SHP77 treated with DMSO at 0.1 percent for 48 hours (cell line): ENCODE measurements at places on chromosomes 12 and 14.

GRCh38 chr14:39988939-39989338 lies 556.7 kb upstream of the FBXO33 start:
- peak; percentile 48 for DNase-seq

DNA sequence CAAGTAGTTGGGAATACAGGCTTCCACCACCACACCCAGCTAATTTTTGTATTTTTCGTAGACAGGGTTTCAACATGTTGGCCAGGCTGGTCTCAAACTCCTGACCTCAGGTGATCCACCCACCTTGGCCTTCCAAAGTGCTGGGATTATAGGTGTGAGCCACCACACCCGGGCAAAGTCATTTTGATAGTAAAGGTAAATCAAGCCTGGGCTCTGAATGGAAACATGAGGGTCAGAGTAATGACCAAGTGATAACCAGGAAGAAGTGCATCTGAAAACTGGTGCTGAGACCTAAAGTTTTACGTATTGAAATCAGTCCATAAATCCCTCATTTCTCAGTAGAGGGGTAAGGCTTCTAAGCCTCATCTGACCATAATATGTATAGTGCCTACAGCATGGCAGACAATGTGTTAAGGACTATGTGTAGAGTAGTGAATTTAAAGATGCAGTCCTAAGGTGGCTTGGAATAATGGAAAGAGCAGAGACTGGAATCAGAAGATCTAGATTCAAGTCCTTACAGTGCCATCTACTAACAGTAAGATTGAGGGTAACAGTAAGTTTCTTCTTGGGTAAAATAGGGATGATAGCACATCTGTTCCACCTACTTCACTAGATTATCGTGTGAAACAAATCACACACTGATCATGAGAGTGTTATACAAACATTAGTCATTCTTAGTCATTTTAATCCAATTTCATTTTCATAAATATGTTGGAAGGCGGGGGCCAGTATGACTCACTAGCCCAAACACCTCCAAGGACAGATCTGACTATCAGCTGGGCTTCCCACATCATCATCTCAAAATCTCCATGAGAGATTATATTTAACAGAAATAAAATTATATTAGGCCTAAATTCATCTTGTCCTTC lies 11.2 kb downstream of the MAP4K5 start:
- DNase-seq: no peak

- DNase-seq: no peak
Observed at GRCh38 chr14:51260225-51260624, 20.2 kb downstream of the TMX1 start.

DNA sequence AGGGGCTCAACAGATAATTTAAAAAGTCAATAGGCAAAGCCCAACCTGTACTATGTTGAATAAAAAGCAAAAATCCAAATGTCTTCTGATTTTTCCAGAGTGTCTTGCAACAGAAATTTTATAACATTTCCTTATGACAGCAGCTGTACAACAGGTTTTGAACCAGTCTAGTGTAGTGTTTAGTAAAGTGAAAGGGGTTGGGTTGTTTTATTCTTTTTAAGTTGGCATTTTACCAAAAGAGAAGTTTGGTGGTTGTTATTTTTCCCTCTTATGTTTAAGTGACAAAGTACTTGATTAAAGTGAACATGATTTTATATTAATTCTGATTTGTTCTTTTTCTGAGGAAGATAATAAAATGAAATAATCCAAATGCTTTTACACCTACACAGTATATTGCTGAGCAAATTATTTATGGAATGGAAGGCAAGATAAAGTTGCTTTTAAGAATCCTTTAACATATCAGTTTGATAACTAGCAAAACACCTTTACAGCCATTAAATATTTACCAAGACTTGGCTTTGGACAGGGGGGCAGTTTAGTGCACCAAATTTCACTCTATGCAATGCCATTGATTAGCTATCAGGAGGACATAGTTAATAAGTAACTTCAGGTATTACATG lies 128.9 kb downstream of the FOXA1 start:
- no peak for DNase-seq

- no peak for DNase-seq
Observed at GRCh38 chr14:100155756-100156616, 3.5 kb downstream of the DEGS2 start.

DNA sequence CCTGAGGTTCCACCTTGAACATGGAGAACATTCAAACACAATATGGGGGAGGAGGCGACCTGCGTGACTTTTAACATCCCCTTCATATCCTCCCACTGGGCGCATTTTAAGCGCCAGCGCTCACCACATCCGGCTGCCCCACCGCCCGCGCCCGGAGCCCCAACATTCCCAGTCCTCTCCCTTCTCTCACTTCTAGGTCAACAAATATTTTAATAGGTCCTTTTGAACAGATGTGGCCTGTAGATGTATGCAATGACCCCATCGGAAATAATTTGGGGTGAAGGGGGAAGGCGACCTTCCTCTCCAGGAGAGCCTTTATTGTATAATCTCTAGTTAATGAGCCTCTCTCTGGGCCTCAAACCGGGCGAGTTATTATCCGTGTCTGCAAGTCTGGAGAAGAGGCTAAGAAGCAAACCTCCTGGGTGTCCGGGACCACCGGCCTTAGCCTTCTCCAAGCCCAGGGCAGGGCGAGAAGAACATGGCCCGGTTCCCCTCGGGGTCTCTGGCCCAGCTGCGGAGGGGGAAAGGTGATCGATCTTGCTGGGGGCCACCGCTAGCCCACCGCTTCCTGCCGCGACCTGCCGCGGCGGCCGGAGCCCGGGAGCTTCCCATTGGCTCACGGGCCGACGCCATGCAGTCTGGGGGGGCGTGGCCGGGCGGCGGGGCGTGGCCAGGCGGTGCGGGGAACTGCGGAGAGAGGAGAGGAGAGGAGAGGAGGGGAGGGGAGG lies 83.2 kb upstream of the HMGA2 start:
- DNase-seq: no peak

DNA sequence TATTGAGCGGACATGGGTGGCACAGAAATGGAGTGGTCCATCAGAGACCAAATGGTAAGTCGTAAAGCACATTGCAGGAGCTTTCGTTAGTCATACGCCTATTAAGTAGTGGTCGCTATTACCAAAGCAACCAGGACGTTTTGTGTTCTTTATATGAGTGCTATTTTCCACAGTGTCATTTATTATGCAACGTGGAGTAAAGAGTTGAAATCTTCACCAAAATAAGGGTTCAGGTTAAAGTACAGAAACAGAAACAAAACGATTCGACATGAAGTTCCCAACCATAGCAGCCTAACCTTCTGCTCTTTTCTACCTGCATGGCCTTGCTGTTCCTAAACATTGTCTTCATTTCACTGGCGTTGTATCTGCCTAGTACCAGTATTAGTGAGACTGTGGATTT lies 20.1 kb upstream of the FGD4 start:
- DNase-seq: no peak

DNA sequence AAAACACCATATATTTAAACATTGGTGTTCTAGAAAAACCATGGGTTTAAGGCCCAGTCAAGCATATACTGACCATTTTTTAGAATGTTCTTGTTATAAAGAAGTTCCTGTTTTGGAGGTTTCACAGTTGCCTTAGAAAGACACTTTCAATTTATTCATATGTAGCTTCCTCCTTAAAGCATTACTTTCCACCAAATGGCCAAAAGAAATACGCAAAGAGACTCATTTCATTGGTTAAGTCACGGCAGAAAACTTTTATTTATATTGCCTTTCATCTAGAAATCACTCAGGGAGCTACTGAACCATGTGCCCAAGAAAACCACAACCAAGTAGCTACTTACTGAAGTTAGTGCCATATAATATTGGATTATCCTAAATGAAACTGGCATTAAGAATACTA lies 40.0 kb downstream of the MYBPC1 start:
- DNase-seq: no peak

DNA sequence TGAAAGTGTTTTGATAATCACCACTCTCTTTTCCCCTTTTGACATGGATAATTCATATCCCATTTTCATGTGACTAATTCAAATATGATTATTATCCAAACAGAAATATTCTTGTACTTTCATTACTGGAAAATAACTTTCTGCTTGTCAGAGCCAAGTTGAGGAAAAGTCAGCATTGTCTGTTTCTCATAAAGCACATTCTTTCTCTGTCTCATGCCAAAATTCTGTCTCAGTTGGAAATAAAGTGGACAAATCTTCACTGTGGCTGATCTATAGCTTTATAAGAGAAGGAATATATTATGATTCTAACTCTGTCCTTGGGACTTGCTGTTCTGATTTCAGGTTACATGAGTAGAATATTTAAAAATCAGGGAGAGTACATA lies 22.7 kb upstream of the PRICKLE1 start:
- DNase-seq: no peak

- no peak for DNase-seq
Observed at GRCh38 chr12:47725091-47725772, at the start of gene ENDOU. TSS of gene ENDOU (minus strand) at chr12:47725490. CDS start at chr12:47725413, 77 bp downstream.

- no peak for DNase-seq
Observed at GRCh38 chr12:118773956-118774723, 207.2 kb upstream of the SRRM4 start.

- no peak for DNase-seq
Observed at GRCh38 chr12:50661300-50662115, 102.4 kb upstream of the ATF1 start.

- DNase-seq: no peak
Observed at GRCh38 chr12:90008277-90008676, 299.6 kb upstream of the ATP2B1 start.

DNA sequence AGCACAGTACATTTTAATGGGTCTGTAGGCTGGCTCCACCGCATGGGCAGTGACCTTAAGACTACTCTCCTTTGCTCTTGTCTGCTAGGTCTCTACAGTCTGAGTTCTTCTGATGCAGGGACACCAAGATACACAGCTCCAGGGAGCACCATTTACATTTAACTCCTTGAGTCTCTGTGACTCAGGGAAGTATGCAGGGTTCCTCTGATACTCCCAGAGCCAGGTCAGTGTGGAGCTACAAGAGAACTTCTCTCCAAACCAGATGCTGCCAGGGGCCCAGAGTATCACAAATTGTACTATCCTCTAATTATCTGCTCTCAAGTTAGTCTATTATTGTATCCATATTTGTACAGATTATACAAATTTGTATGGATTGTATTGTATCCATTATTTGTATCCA lies 15.2 kb downstream of the ZFP36L1 start:
- DNase-seq: no peak

DNA sequence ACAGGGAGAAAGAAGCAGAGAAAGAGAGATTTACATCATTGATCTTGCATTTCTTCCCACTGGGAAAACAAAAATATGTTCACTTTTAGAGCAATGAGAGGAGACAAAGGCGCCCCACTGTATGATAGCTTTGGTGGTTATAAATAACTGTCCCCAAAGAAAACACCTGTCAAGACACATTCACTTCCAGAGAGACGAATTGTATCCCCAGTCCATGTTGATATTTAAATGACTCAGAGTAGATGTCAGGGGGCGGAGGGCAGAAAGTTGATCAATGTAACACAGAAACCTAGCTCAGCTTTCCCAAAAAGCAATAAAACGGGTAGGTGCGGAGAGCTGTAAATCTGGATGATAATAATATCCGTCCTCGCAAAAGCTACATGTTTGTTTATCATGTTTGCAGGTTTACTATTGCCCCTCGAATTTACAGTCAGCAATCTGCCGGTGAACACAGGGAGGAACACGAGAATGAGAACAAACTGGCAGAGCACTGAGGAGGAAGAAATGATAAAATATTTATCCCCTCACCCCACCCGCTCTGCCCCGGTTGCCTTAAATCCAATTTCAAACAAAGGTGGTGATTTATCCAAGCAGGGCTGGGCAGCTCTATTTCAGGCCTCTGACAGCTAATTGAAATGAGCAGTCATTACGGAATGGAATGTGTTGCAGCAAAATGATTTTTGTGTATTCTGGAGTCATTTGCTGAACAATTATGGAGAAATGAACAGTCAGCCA lies 84.4 kb downstream of the CMKLR1 start:
- no peak for DNase-seq

DNA sequence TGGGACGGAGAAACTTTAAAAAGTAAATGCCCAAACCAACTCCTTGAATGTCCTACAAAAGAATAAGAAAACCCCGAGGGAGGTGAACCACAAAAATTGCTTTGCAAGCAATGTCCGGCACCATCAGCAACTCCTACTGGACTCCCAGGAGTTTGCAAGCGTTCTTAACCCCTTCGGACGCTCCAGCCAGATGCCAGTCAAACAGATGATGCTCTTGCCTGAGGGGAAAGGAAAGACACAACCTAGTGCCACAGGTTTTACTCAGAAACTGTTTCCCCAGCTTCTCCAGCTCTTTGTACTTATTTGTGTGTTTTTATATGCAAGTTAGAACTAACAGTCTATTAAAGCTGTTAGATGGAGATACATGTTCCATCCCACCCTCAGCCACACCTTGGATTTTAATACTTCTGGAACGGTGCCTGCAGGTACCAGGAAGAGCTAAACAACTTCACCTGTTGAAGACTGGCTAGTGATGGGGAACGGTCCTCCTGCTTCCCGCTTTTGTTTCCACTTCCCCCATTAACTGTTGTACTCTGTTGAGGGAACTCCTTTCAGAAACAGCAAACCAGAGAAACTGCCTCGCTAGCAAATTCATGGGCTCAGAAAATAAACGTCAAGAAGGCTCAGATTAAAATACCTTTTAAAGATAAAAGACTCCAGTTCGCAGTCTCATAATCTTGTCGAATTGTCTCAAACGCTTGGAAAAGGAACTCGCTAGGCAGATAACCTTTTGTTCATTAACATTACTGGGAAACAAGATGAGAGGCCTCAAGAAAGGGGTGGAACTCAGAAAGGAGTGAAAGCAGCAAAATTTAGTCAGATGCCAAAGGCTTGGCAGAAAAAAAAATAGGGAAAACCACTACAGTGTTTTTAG lies 1.1 kb upstream of the FERMT2 start:
- peak; percentile 71 for DNase-seq

DNA sequence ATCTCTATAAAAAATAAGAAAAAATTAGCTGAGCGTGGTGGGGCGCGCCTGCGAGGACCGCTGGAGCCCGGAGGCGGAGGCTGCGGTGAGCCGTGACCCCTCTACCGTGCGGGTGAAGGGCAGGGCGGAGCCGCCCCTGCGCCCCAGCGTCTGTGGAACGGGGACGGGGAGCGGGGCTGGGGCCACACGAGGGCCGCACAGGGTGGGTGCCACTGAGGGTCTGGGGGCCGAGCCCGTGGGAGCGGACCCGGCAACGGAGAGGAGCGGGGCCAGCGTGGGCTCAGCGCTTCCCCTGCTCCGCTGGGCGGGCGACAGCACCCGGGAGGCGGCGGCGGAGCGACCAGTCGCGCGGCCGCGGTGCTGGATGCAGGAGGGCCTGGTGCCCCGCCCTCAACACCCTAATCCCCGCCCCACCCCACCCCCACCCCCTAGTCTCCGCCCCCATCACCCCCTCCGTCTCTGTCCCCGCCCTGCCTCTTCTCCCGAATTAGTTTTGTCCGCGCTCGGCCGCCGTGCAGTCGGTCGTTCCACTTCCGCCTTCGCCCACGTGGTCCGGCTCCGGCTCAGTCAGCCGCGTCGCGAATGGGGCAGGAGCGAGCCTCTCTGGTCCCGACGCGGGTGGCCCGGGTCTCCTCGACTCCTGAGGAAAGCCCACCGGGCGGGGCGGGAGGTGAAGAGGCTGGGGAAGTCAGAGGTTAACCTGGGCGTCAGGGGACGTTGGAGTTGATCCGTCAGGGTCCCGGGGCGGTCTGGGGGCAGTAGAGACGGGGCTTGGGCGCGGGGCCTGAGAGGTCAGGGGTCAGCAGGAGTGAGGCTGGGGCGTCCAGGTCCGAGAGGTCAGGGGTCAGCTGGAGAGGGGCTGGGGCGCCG lies at the start of gene PUS1:
Gene PUS1 (plus strand): TSS at position 566 of the 870 bp plus-strand sequence. CDS start 447 bp downstream, outside the sequence.
- DNase-seq: peak; percentile 81
